ENCODE measurements at places on chromosomes 7 and 10.

DNA sequence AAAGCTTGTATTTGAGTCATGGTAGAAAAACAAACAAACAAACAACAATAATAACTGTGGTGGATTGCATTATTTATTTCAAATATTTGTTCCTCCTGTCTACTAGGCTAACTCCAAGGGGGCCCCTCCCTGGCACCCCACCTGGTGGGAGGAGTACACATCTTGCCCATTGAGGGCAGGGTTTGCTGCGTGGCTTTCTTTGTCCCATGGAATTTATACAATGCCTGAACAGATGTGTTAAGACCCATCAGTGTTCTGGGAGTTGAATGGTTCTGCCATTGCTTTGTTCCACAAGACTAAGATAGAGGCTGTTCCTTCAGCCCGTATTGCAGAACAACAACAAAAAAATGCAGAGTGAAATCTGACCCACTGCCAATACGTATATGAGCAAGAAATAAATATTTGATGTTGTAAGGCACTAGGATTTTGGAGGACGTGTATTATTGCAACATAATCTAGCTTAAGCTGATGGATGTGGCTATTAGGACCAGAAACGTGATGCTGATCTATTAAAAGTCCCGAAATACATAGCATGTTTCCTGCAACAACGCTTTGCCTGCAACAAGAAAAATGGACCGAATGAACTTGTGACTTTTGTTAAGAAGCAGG is 119.1 kb upstream of the JCAD start:
- no peak for DNase-seq

DNA sequence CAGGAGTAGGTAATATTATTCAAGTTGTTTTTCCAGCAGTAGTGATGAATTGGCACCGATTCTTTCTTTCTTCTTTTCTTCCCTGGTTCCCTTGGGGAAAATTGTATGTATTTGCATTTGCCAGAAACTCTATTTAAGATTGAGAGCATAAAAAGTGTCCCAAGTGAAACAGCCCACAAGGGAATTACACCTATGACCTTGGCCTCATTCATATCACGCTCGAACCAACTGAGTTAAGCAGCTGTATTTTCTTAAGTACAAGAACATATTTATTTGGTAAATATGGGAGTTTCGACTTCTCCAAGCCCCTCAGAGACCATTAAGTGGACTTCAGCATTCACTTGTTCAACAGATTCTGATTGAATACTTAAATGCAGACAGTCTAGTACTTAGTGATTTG is 54.1 kb upstream of the MET start:
- no peak for DNase-seq

GRCh38 chr10:97116462-97117162 is 69.1 kb downstream of the SLIT1 start:
- DNase-seq: no peak

DNA sequence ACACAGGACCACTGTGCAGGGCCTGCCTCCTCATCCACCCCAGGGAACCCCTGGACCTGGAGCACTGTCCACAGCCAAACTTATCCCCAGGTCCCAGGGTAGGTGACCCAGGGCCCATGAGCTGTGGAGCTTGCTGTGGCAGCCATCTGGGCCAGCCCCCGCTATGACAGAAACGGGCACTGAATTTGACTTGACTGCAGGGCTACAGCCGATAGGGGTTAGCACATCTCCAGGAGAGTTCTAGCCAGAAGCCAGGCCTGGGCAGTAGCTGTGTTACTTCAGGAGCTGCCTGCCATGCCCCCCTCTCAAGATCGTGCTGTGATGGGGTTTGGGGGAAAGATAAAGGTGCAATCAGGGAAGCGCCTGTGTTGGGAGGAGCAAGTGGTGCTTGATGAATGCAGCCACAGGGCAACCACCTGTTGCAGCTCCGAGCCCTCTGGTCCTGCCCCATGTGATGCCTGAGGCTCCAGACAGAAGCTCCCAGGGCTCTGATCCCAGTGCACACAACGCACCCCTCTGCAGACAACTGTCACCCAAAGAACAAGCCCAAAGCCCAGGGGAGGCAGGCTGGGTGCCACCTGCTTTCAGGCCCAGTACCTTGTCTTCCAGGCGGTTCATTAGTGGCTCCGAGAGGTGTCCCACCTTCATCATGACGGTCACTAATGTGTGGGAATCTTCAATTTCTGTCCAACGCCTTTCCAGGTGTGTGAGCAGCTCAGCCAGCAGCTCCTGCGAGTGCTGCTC is 6.5 kb downstream of the TBRG4 start:
- DNase-seq: no peak

DNA sequence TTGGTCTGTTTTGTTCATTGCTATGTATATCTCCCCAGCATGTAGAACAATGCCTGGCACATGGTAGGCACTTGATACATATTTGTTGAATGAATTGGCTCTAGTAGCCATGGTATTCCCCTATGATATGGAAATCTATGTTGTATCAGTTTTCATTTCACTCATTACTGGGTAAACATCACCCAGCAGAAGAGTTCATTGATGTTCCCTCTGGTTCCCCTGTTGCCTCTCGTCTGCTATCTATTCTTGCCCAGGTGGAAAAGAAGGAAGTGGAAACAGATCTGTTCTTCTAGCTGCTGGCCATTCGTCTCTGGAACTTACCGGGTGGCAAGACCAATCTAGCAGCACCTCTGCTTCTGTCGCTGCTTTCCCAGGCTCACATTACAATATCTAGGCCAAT is 71.5 kb downstream of the LRRC4 start:
- DNase-seq: no peak

DNA sequence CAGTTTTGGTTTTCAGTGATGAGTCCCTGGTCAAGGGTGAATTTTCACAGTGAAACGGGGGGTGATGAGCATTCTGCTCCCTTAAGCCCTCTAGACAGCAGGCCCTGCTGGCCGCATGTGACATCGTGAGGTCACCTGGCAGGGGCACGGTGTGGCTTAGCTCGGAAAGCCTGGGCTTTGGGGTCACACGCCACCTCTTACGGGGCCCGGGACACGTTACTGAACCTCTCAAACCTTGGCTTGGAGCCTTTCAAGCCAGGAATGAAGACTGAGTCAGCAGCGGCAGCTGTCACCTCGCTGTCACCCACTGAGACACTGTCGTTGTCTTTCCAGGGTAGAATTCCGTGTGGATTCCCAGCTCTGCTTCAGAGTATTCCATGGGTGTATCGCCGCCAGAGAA is 4.1 kb downstream of the GET4 start:
- DNase-seq: no peak

GRCh38 chr10:71782917-71783490 is 9.7 kb upstream of the VSIR start:
- no peak for DNase-seq

DNA sequence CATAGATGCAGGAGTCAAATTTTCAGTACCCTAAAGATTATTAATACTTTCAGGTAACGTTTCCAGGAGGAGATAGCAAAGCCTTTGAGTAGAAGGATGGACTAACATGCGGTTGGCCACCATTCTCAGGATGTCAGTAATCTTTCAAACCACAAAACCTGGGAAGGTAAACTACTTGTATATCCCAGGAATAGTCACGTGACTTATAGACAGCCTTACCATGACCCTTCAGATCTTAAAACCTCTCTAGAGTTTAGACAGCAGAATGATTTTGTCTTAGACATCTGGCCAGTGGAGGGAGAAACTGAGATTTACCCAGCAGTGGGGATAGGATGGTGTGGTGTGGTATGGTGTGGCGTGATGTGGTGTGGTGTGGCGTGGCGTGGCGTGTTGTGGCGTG is 447.8 kb upstream of the GALNT17 start:
- no peak for DNase-seq

GRCh38 chr10:103416436-103417147 is 20.2 kb downstream of the PDCD11 start:
- DNase-seq: peak; percentile 18

DNA sequence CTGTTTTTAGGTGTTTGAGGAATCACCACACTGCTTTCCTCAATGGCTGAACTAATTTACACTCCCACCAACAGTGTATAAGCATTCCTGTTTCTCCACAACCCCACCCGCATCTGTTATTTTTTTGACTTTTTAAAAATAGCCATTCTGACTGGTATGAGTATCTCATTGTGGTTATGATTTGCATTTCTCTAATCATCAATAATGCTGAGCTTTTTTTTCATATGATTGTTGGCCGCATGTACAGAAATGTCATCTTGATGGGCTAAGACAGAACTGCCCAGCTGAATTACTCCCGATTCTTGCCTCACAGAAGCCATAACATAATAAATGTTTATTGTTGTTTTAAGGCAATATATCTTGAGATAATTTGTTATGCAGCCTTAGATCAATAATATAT is 93.1 kb upstream of the DKK1 start:
- no peak for DNase-seq

DNA sequence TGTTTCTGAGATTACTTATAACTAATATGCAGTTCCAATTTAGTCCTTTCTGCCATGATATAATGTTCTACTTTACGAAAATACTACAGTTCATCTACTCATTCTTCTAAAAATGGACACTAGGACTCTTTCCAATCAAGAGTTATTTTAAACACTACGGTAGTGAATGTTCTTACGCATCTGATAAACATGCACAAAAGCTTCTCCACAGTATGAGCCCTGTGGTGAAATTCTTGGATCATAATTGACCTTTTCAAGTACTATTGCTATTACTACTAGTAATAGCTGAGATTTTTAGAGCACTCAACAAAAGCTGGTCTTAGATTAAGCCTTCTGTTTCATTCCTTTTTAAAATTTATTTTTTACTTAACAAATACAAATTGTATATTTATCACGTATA is 106.4 kb downstream of the CH25H start:
- no peak for DNase-seq

DNA sequence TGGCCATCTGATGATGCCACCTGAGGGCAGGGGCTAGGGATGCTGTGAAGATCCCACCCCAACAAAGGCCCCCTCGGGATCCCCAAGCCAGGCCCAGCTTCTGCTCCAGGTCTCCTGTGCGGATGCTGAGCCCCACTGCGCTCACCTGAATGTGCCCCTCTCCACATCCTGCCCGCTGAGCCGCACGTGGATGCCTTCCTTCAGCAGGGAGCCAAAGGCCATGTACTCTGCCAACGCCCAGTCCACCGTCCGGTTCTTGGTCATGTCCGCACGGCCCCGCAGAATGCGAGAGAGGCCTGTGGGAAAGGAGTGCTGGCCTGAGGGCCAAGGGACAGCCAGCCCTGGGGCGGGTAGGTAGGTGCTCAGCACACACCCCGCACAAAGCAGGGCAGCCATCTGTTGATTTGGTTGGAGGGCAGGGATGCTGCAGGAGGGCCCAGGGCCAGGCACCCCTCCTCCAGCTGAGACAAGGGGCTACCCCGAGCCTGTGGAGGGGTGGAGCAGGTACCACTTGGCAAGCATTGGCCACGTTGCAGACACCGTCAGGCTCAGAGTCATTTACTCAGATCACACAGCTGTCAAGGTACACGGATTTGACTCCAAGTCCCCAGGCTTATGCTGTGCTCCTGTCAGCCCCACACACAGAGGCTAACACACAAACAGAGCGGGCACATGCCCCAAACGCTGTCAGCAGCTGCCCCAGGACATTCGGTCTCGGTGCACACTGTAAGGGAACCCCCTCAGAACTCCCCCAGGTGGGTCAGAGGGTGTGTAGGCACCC is 19.2 kb downstream of the OGDHL start:
- no peak for DNase-seq

- DNase-seq: no peak
These were observed 50.7 kb downstream of the UNCX start for GRCh38 chr7:1283337-1283736.

GRCh38 chr10:16120563-16120962 is 260.3 kb upstream of the MINDY3 start:
- no peak for DNase-seq

DNA sequence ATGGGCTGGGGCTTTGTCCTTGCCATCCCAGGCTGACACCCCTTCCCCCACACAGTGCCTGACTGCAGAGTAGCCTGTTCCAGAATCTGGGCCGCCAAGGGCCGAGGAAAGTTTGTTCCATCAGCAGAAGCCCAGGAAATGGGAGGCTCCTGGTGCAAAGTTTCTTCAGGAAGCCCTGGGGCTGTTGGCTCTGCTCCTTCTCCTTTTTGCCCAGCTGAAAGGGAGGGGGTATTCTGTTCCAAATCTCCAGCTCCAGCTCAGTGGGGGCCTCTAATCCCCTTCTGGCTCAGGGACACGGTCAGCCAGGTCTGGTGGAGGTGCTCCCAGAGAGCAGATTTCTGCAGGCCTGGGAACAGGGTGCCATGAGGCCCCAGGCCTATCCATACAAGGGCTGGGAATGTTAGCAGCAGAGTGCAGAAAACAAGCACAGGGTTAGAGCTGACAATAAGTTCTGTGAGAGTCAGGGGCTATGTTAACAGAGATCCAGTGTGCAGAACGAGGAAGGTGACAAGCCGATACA is 399.5 kb downstream of the RPS24 start:
- DNase-seq: no peak

DNA sequence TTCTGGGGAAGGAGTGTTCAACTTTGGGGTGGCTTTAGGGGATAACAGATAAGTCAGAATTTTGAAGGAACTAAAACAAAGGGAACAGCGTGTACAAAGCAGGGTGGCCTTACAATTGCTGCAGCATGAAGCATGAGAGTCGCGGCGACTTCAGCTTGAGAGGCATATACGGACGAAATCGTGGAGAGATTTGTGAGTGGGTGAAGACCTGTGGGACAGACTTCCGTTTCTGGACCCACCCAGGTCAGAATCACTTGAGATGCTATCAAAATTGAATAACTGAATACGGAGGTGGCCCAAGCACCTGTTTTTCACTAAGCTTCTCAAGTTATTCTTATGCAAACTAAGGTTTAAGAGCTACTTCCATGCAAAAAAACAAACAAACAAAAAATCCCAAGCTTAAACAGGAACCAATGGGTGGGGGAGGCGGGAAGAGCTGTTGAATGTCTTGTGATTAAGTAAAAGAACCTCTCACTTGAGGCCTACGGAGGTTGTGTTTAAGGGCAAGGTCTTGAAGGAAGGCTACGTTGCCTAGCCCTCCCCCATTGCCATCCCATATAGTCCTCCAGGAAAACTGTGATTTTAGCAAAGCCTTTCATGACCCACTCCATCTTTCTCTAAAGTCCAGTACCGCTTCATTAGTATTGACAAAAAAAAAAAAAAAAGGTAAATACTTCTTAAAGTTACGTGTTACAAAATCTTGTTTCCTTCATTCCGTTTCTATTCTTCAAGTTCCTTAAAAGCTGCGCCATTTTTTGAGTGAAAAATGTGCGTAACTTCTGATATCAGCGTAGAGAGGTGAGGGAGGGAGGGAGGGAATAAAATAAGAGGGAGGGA is 1.3 kb upstream of the TRIM24 start:
- DNase-seq: no peak

GRCh38 chr7:151460474-151460855 is 20.5 kb upstream of the CRYGN start:
- no peak for DNase-seq

GRCh38 chr10:129522041-129522585 is 55.1 kb downstream of the MGMT start:
- DNase-seq: no peak

All from stimulated activated CD4-positive, alpha-beta T cell treated with anti-CD3 and anti-CD28 coated beads, Interleukin-12 subunit alpha, Interleukin-12 subunit beta, amount 100 ng/mL, for 4 hours (primary cell).